ENCODE measurements at places on chromosomes 2 and 18.

- no peak for DNase-seq
These were observed 108.7 kb upstream of the HDAC4 start for GRCh38 chr2:239509373-239510143.

DNA sequence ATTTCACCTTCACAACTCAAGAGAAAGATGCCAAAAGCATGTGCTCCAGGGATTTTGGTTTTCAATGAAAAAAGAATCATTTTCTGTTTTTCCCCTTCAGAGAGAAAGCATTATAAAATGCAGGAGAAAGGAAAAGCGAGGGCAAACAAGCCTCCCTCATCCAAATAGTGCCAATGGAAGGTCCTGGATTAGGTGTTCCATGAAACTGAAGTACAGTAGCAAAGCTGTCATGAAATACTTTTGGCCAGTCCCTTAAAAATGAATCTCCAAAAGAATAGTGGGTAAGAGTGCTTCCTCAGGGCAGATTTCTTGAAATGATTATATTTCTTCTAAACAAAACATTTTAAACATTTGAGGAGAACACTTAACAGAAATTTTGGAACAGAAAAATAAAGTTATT is 182.1 kb upstream of the FOSL2 start:
- DNase-seq = no peak

GRCh38 chr2:57182916-57183315 is 863.7 kb upstream of the VRK2 start:
- no peak for DNase-seq

GRCh38 chr18:11366410-11366809 is 217.0 kb upstream of the PIEZO2 start:
- no peak for DNase-seq

DNA sequence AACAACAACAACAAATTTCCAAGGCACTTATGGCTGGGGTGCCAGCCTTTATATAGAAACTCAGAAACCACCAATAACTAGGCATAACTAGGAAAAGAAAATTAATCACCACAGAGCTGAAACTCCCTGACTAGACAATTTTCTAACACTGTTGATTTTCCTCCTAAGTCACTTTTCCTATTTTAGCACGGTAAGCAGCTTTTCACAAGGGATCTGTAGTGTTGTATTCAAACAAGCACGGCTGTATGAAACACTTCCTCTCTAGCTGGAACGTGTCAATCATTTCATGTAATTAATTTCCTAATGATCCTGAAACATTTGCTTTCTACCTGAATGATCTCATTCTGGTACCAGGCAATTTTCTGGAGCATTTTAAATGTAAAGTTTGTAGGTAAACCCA is 645.0 kb downstream of the IRS1 start:
- no peak for DNase-seq

DNA sequence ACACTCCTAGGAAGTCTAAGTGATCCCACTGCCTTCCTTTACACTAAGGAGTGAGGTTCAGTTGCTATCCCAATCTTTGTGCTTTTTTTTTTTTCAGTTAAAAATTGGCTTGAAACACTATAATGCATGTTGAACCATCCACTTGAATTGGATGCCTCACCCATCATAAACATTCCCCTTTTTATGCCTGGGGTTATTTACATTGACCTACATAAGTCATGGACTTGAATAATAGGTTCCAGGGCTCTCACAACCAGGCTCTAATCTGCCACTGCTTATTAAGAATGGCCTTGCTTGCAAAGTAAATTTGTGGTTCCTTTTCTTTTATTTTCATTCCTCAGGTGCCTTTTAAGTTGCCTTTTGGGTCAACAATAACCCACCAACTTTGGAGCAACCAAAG is 236.1 kb upstream of the MEIS1 start:
- DNase-seq = no peak

DNA sequence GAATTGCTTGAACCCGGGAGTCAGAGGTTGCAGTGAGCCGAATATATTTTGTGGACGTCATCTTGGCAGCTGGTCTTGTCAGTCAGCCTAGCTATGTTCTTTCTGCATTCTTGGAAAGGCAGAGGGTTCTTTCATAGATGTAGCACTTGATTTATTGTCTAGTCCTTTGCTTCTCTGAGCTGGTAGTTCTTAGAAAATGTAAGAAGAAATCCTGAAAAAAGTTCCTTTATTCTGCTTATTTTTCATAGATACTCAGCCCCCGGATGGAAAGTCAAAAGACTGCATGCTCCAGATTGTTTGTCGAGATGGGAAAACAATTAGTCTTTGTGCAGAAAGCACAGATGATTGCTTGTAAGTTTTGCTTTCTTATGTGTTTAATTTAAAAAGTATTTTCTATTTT is 21.3 kb downstream of the PLEKHB2 start:
- no peak for DNase-seq

DNA sequence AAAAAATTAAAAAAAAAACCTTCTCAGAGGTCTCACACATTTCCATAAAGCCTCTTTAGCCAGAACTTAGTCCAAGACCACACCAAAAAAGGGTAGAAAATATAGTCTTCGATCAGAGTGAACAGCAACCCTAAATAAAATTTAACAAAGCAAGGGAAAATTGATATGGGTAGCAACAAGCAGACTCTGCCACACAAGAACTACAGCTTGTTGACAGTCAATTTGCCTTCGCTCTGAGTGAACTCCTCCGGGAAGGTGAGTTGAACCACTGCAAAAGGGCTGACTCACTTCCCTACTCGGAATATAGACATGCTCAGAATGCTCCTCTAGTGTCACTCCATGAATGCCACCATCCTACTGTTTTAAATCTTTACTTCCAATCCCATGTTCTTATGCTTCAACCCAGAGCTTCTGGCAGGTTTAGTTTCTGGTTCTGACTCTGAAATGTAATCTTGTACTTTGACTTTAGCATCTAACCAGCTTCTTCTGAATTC is 24.1 kb downstream of the GAD1 start:
- DNase-seq = no peak

GRCh38 chr2:75751824-75752468 is 41.2 kb upstream of the GCFC2 start:
- no peak for DNase-seq

DNA sequence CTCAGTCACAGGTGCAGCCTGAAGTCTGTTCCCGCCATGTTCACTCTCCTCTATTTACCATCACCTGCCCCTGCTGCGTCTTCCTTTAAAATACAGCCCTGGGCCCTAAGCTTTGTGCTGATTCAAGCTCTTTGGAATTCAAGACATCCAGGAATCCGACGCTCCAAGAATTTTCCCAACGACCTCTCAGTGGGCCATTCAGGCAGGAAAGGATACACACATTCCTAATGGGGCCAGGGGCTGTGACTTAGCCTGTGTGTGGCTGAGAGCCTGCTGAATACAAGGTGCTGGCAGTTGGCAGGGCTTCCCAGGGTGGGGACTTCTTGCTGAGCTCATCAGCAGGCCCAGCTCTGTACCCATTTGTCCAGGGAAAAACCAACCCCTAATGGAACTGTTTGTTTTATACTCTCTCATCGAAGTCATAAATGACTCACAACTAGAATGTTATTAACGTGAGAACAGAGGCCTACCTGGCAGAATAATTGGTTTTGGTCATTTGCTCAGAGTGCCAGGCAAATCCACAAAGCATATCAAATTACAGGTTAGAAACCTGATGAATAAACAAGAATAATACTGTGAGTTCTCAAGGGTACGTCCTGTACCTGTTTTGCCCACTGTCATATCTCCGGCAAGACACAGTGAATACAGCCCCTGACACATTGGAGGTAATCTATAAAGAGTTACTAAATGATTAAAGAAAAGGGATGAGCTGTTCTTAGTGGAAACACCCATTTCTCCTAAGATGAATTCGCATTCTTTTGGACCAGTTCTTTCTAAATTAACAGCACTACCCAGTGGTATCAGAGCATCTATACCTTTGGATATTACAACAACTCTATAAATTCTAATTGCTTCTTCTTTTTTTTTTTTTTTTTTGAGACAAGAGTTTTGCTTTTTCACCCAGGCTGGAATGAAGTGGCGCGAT is 12.6 kb upstream of the KCMF1 start:
- DNase-seq = no peak

DNA sequence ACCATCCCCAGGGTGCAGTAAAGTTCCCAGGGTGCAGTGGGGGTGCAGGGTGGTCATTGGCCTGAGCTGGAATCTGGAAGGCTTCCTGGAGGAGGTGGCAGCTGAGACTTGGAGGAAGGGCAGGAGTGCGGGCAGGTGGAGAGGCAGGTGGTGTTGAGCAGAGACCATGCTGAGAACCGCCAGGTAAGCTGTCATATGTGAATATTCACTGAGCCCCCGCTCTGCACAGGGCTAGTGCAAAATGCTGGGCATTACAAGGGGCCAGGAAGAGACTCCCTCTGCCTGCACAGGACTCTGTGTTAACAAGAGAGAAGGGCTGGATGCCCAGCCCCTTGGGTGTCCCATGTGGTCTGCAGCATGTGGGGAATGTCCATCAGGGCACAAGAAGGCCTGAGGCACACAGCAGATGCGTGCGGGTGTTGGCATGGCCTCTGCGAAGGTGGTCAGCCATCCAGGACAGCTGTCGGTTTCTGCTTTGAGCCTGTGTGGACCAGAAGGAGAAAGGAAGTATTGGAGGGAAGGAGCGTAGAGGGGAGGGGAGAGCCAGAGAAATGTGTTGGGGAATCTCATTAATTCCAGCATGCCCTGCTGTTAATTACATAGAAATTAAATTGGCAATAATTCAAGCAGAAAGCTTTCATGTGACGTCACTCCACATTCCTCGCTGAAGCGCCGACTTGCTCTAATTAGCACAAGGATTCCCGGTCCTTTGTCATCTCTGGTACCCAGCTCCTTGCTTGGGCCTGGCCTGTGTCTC is 62.8 kb upstream of the OTOS start:
- no peak for DNase-seq

GRCh38 chr2:198173242-198173641 is 368.8 kb downstream of the PLCL1 start:
- DNase-seq = no peak

GRCh38 chr2:10064932-10065772 is 15.1 kb downstream of the CYS1 start:
- DNase-seq = no peak

- peak; percentile 26 for DNase-seq
These were observed 204.5 kb upstream of the CXCR4 start for GRCh38 chr2:136322428-136322827.

GRCh38 chr2:126893153-126893552 is 5.5 kb upstream of the TEX51 start:
- no peak for DNase-seq

DNA sequence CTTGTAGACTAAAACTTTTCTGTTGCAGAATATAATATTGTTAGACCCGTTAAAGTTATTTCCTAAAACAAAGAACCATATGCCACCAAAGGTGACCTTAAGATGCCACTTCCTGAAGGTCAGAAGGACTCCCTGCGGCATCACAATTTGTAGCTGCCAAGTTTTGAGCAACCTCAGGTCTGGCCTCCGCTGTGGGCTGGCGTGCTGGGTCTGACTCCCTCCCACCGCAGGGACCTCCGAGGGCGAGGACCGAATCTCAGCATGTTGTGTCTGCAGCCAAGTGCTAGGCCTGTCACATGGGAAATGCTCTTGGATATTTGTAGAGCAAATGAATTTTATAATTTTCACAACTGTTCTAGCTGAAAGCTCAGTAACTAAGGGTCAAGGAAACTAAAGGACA is 285.9 kb downstream of the NDUFA10 start:
- DNase-seq = no peak

- no peak for DNase-seq
These were observed 65.3 kb downstream of the TNS1 start for GRCh38 chr2:217937446-217937845.

GRCh38 chr2:100146657-100146960 is 4.2 kb upstream of the AFF3 start:
- no peak for DNase-seq

DNA sequence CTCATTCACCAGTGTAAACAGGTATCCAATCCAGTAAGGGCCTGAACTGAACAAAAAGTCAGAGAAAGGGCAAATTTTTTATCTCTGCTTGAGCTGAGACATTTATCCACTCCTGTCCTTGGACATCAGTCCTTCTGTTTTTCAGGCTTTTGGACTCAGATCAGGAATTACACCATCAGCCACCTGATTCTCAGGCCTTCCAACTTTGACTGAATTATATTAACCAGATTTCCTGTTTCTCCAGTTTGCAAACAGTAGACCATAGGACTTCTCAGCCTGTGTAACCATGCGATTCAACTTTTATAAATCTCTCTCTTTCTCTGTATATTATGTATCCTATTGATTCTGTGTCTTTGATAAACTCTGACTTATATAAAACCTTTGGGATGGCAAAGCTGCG is 289.3 kb upstream of the CDH2 start:
- no peak for DNase-seq

- no peak for DNase-seq
These were observed 245.7 kb downstream of the MTX2 start for GRCh38 chr2:176514805-176515500.

DNA sequence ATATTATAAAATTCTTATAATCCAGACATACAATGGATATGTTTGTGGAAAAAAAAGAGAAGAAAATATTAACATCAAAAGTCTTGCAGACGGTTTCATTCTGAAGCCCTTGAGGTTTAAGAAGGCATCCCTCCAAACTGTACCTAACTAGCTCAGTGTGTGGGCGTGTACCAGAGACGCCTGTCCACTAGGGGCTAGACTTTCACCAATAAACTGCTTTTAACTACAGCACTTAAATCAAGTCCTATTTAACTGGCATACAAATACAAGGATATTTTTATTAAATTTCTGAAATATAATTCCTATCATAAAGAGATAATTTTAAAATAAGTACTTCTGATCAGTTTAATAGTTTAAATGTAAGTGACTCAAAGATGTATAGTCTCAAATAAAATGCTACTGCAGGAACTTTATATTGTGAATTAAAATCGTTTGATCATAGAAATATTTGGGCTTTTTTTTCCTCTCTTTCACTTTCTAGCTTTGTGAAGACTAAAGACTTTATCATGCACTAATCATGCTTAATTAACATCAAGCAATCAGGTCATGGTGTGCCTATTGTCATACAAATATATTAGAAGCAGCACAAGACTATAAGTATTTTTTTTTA is 437.7 kb downstream of the SATB2 start:
- DNase-seq = no peak

DNA sequence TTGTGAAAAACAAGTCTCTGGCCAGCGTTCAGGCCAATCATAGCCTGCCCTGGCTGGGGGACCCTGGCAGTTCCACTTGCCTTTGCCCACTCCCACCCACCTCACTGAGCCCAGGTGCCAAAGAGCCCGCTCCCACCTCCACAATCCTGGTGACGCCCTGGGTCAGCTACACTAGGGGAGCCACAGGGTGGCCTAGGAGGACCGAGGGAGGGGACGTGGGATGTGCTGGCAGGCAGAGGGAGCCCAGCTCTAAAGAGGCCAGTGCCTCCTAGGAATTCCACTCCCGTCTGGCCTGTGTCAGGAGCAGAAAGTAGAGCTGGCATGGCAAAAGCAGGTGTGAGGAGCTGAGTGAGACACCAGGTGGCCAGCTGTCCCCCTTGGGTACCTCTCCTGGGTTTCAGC is 49.3 kb downstream of the TNS1 start:
- DNase-seq = no peak

Data from CD4-positive, alpha-beta T cell treated with Interferon gamma for 1 hour (primary cell).